ENCODE measurements at places on chromosomes 1 and 21.

GRCh38 chr1:70864302-70864701, 183.3 kb downstream of the PTGER3 start:
- no peak for DNase-seq

DNA sequence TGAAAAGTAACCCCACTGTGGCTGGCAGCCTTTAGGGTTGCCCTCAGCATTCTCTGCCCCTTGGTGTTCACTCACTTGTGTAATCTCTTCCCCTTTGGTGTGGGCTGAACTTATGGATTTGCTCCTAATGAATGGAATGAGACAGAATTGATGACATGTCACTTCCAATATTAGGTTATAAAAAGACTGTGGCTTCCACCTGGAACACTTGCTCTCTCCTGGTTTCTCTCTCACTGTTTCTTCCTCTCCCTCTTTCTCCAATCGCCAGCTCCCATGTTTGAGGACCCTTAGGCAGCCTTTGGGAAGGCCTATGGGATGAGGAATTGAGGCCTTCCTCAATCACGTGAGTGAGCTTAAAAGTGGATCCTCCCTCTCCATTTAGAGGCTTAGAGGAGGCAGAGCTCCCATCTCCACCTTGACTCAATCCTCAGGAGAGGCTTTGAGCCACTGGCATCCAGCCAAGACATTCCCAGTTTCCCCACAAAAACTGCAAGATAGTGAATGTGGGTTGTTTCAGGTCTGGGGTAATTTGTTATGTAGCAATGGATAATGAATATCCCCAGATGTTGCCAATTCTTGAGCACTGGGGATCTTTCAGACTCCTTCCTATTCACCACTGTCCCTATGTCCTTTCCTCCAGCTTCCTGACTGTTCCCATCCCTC, 95.5 kb upstream of the CD34 start:
- DNase-seq: no peak

- no peak for DNase-seq
Observed at GRCh38 chr21:17775431-17776126, 43.6 kb downstream of the C21orf91 start.

- DNase-seq: no peak
Observed at GRCh38 chr21:45149021-45149420, 74.6 kb downstream of the ADARB1 start.
